Activated CD4-positive, alpha-beta T cell treated with anti-CD3 and anti-CD28 coated beads, Interleukin-2, amount 10 ng/mL, durations not matched to agents 24 days and 14 days (primary cell): ENCODE measurements at places on chromosomes 11 and 22.
A peak's percentile ranks its signal among the peaks of the same experiment; 100 is the strongest.

DNA sequence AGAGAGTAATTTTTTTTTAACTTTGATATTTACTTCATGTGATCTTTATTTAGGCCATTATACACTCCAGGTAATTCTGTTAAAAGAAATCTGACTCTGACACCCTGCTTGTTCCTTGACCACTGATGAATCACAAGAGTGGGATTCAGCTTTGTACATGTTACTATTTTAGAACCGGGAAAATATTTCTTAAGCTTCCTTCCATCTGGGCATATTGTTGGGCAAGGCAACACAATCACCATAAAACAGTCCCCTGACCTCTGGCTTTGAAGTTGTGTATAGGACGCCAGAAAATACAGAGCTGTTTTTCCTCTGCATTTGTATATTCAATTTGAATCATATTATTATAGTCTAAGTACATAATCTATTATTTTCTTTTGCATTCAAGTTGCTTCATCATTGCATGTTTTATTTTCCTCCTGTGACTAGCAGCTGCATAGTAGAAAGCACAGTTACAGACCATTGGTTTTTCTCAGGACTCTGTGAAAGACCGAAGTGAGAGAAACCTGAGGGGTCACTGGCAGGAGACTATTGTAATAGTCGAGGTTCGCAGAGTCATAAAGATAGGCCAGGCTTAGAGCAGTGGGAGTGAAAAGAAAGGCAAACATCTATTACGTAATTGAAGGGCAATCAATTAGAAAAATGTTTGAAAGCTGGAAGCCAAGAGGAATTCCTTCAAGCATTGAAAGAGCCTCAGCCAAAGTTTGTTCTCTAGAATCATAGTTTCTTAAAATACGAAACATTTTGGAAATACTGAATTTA, 51.8 kb upstream of the SLC36A4 start:
- no peak for DNase-seq

- DNase-seq, result no peak
These were observed 405.3 kb upstream of the CCDC90B start for GRCh38 chr11:83691451-83691950.

DNA sequence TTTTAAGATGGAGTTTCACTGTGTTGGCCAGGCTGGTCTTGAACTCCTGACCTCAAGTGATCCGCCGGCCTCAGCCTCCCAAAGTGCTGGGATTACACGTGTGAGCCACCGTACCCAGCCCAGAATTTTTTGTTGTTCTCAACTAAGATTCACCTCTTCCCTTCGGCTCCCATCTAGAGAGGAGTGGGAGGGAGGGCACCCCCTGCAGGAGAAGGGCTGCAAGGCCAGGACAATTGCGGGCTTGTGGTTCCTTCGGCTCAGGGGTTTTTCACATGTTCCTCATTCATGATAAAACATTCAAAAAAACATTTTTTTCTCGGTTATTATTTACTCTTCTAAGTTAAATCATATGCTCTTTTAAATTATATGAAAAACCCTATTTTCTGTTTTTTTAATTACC, 201.1 kb upstream of the LRRC4C start:
- no peak for DNase-seq

- DNase-seq, result no peak
These were observed 15.0 kb downstream of the CXCR5 start for GRCh38 chr11:118898400-118899295.

DNA sequence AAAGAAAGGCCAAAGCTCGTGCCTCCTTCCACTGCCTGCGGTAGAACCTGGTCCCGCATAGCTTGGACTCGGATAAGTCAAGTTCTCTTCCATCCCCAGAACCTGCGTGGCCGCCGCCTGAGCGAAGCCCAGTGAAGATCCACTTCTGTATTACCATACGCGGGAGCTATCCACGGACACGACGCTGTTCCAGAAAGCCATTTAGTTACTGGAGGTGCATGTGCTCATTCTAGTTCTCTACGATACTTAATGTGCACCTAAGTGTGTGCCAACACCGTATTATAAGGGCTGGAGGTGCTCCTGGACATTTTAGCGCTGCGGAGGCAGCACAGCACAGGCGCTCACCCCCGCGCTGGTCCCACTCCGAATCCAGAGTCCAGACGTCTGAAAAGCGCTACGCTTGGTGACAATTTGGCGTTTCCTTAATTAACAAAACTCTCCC, 1.4 kb downstream of the WT1 start:
- DNase-seq, result no peak

GRCh38 chr11:119167933-119168332, 592 bp upstream of the NLRX1 start:
- DNase-seq, result no peak

GRCh38 chr22:35475545-35475944, 65.1 kb upstream of the RASD2 start:
- DNase-seq, result no peak

- DNase-seq, result no peak
These were observed 25.3 kb downstream of the PLEKHB1 start for GRCh38 chr11:73671701-73672100.

DNA sequence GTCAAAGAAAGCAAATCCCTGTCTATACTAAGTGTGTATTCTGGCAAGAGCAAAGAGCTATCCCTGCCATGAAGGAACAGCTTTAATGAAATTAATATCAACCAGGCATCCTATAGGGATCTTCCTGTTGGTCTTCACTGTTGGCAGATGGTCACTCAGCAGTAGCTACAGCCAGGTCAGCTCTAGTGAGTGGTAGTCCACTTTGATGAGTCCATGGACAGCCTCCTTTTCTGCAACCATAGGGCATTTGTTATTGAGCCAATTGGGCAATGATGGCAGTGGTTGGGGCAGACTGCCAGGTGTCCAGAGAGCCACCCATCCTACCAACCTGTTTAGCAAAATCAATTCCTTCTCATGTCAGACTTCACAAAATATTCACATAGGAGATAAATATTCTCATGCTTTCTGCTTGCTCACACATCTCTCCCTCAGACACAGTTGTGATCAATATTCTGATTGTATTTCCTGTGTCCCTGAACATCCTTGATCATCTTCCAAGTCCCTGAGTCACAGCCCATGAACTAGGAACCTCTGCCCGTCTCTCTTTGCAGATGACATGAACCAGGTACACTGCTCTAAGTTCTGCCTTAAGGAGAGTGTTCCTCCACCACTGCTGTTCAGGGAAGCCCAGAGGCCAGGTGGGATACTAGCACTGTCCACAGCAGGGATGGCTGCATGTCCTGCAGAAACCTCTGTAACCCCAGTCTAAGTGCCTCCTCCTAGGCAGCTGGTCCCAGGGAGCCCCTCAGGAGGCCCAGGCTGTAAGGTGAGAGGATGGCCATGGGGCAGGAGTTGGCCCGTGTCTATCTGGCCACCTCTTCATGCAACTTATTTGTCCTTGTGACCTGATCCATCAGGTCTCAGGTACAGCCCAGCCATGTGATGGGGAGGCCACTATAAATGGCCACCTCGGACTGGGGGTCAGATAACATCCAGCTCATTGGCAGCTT, 74.2 kb upstream of the IGLL5 start:
- DNase-seq, result peak; percentile 50

- no peak for DNase-seq
These were observed 64.2 kb downstream of the NFAM1 start for GRCh38 chr22:42367980-42368378.

- no peak for DNase-seq
These were observed 2.9 kb downstream of the PGR start for GRCh38 chr11:101126551-101127196.

GRCh38 chr22:39254789-39255298, 10.1 kb upstream of the PDGFB start:
- DNase-seq, result peak; percentile 91

DNA sequence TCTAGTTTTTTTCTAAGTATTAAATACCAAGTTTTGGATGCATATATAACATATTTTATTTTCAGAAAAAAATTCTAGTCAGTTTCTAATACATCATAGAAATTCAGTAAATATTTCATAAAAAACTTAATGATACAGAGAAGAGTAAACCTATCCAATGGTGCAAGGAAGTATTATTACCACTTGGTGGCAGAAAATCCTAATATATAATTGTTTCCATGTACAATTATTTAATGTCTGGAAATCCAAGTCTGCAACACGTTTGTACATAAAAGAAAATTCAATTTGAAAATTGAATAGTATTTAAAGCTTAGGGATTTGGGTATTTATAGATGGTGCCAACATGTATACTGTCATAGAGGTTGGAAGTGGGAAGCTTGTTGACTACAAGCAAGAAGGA, 127.0 kb downstream of the TRPC6 start:
- no peak for DNase-seq

GRCh38 chr22:33224841-33225240, 166.7 kb upstream of the SYN3 start:
- DNase-seq, result no peak

DNA sequence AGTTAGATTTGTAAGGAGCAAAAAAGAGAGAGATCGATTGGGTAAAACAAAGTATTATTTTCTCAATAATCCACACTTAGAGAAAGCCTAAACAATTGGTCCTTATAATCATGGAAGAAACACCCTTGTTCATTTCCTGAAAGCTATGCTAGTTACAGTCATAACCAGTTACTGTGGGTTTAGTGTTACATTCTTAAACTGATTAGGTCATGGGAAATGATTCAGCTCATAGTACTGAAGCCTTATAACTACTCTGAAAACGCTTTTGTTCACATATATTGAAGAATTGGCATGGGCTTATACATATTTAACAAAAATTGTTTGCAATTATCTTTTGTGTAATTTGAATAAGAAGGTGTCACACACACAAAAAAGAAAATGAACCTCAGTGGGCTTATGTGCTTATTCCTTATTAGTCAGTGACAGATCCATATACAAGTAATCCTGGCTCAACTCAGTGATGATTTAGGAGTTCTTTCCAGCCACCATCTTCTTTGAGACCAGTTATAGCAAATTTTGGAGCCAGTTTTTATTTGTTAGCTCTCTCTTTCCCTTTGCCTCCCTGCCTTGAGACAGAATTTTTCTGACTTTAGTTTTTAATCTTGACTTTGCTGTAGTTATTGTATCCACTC, 198.5 kb upstream of the CTSC start:
- DNase-seq, result no peak

DNA sequence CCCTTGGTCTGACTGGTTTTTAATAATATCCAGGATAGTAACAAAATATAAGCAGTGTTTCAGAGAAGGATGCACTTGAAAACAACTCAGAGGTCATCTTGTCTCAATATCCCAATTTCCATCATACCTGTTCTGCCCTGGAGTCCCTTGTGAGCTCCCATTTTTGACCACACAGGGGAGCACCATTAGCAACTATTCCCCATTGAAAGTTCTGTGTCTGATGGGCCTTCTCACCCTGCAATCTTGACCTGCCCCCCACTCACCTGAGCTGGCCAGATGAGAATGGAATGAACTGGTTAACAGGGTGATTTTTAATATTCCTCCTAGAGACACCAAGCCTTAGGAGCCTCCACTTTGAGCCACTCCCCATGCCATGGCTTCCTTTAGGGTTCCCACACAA, 3.8 kb upstream of the CAPN5 start:
- no peak for DNase-seq

DNA sequence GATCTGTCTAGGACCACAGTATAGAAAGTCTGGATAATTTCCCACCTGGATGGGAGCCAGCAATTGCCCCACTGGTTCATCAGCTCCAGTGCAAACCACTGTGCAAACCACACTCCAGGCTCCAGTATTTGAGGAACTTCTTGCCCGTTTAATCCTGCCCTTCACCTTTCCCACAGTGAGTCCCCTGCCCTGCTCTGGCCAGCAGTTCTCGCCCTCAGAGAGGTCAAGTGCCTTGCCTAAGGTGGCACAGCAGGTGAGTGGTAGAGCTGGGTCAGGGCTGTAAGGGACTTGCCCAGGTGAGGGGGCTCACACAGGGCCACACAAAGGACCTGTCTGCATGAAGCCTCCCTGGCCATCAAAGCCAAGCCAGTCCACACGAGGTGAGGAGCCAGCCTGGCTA, 24.1 kb downstream of the MS4A10 start:
- DNase-seq, result no peak

DNA sequence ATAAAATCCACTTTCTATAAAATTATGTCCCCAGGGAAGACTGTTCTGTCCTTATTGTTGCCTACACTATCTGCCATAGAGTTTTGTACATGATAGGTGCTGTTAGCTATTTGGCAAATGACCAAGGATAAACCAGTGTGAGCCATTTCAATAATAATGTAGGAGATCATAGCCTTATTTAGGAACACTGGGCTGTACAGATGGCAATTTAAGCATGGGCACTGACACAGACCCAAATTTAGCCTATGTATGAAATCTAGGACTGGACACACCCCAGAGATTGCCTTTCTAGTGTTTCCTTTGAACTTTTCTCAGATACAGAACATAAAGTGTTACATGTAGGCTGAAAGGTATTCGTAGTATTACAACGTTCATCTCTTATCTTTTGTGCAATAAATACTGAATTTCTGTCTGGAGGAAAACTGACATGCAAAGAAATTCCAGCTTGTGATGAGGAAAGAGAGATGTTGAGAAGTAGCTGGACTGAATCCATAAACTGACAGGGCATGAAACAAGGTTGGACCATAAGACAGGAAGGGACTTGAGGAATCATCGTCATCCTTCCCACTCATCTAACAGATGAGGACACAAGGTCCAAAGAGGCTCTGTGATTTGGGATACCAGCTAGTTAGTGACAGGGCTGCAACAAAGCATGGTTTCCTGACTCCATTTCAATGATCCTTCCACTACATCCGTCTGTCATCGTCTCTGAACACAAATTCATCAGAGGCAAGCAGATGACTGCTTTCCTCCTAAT, 60.3 kb downstream of the TMPRSS5 start:
- DNase-seq, result no peak

GRCh38 chr11:115193914-115194801, 310.1 kb downstream of the CADM1 start:
- no peak for DNase-seq

GRCh38 chr22:48929276-48929790, 898.3 kb downstream of the BRD1 start:
- DNase-seq, result no peak

DNA sequence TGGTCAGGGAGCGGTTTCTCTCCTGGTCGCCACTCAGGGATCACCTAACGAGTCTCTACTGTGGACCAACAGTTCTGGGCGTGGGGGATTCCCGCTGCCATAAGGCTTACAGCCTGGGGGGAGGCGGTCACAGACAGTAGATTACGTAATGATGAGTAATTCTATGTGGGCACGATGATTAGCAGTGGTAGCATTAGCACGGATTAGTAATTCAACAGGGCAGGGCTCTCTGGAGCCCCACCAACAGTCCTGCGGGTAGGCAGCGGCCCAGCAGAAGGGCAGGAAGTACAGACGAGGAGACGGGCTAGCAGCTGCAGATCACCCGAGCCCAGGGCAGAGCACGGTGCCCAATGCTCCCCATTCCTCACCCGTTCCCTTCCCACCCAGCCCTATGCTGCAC, 3.6 kb downstream of the SHISAL1 start:
- no peak for DNase-seq

- DNase-seq, result no peak
These were observed 90.6 kb downstream of the CELSR1 start for GRCh38 chr22:46446799-46447198.

- DNase-seq, result no peak
These were observed 2.8 kb downstream of the HTR3A start for GRCh38 chr11:113977701-113978100.

- DNase-seq, result no peak
These were observed at the start of gene ARHGAP8 for GRCh38 chr22:44752285-44753188. Gene ARHGAP8, plus strand, starts transcription at chr22:44752575. Its CDS starts 33,953 bp downstream, at chr22:44786528.
